ENCODE measurements at places on chromosomes 12 and 14. TPM values are rescaled to one million over a fixed set of nuclear protein-coding genes. Genes with fewer than 3 reads are reported as not detected.

The KRT73 gene
- total RNA-seq, result not detected

The KLRF1 gene
- total RNA-seq, result not detected

The PSEN1 gene
- total RNA-seq, result 79.7 TPM

The SSTR1 gene
- 8.2 TPM for total RNA-seq

The PAN2 gene
- total RNA-seq, result 101 TPM

The NANOG gene
- 1.3 TPM for total RNA-seq

The DHRS4 gene
- 6.1 TPM for total RNA-seq

The NINJ2 gene
- 0.76 TPM for total RNA-seq

The TCL1A gene
- total RNA-seq, result not detected

The PLEKHH1 gene
- total RNA-seq, result 32.4 TPM

The WIF1 gene
- not detected for total RNA-seq

The CCER1 gene
- total RNA-seq, result not detected

The TAPBPL gene
- 0.96 TPM for total RNA-seq

The ADAM20 gene
- 1.3 TPM for total RNA-seq

The ZDHHC22 gene
- total RNA-seq, result 77.3 TPM

The TAS2R50 gene
- 1.3 TPM for total RNA-seq

The KCNC2 gene
- 11.6 TPM for total RNA-seq

The PTHLH gene
- 1.1 TPM for total RNA-seq

The KRT7 gene
- total RNA-seq, result not detected

The SLC5A8 gene
- not detected for total RNA-seq

The ITGB7 gene
- not detected for total RNA-seq

The LHX5 gene
- total RNA-seq, result 3.1 TPM

The CFAP54 gene
- 0.15 TPM for total RNA-seq

The BLTP3B gene
- 25.7 TPM for total RNA-seq

The TRPV4 gene
- 0.17 TPM for total RNA-seq
